ENCODE measurements at places on chromosomes 1 and 21.

- no peak for DNase-seq
Observed at GRCh38 chr1:116753312-116753711, 918 bp upstream of the CD2 start.

DNA sequence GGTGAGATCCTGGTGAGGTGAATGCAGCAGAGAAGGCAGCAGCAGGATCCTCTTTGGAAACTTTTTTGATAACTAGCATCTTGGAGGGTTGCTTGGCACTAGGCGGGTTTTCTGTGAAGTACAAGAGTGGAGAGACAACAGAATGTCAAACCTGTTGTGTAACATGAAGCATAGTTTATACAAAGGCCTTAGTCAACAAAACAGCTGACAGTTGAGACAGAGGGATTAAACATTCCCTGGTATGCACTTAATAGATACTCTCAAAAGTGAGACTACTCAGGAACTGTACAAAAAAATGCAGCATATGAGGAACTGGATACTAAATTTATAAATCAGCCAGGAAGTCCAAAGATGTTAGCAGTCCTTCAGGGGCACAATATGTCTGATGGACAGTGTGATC lies 16.4 kb upstream of the CCDC17 start:
- no peak for DNase-seq

DNA sequence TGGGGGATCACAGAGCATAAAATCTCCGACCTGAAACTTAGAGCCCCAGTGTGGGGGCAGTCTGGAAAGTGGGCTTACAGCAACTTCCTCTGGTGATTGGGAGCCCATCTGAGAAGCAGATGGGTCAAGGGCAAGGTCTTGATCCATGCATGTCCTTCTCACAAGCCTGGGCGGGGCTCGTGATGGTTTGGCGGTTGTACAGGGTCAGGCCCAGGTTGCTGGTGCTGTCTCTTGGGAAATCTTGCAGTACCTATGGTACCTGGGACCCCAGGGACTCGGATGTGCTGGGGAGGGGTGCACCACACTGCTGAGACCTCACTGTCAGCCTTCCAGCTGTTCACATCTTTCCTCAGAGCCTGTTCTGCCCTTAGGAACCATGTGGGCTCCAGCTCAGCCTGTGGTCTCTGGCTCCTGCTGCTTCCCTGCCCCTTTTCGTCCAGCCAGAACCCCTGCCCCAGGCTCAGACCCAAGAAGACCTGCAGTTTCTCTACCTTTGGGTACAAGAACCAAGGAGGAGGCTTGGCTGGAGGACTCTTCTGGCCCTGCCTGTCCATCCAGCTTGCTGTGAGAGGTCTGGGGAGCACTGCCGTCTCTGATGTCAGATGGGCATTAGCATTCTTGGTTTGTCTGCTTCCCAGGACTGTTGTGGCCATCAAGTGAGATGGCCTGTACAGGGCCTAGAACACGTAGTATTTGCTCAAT lies 24.5 kb downstream of the WNT4 start:
- no peak for DNase-seq

GRCh38 chr1:81921344-81921743 lies 120.6 kb downstream of the ADGRL2 start:
- no peak for DNase-seq

- no peak for DNase-seq
Observed at GRCh38 chr1:40393173-40393572, 19.6 kb downstream of the SMAP2 start.

GRCh38 chr21:46266946-46267345 lies 18.5 kb downstream of the MCM3AP start:
- DNase-seq = no peak

DNA sequence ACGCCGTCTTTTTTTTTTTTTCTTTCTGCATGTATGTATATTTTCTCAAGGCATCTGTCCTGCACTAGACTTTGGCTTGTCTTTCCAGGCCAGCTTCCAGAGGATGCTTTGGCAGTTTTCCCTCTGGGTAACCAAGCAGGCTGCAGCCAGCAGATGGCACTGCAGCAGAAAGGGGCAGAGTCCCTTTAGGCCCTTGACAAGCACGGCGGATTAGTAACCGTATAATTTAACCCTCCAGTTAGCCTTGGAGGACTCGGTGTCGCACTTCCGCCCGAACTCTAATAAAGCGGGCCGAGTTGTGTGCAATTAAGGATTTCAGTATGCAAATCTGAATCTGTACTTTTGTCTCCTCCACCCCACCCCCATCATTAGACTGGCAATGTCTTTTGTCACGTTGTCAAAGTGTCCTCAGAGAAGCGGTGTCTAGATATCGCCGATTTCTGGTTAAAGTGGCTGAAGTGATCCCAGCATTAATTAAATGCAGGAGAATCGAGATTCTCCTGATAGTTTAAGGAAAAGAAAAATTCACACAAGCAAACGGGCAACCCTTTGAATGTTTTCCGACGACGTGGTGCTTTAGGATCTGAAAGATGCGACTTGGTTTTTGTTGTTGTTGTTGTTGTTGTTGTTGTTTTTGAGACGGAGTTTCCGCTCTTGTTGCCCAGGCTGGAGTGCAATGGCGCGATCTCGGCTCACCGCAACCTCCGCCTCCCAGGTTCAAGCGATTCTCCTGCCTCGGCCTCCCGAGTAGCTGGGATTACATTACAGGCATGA lies 1.1 kb upstream of the TMEM167B start:
- DNase-seq = peak; percentile 91

GRCh38 chr1:40256401-40257084 lies 1.5 kb upstream of the ZMPSTE24 start:
- no peak for DNase-seq

GRCh38 chr1:245572709-245573108 lies 417.9 kb downstream of the KIF26B start:
- DNase-seq = no peak

DNA sequence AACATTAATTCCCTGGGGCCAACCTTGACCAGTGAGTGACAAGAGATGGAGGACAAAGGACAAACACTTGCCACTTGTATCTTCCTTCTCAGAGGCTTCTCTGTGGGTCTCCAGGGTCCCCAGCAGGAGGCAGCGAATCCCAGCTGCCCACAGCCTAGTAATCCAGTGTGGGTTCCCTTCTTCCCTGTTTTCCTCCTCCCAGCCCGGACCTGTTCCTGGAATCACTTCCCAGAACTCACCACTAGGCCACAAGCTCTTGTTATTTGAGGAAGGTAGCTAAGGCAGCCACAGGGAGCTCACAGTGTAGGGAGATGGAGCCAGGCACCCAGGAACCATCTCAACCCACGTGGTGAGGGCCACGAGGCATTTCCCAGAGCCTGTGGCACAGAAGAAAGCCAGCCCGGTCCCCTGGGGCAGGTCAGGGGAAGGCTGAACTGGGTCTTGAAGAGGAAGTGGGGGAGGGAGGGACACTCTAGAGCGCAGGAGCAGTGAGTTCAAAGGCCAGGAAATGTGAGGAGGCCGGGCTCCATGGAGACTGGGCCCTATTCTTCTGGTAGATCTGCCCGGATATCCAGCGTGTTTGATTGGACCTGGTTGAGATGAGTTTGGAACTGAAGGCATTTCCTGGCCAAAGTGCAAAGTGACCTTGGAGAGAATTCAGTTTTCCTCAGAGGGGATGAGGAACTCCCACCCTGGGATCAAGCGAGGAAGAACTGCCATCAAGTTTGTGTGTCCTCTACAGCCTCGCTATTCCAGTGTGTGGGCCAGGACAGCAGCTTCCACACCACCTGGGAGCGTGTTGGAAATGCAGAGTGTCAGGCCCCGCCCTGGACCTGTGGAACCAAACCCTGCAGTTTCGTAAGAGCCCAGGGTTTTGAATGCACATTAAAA lies 20.3 kb upstream of the C2CD2 start:
- no peak for DNase-seq

- no peak for DNase-seq
Observed at GRCh38 chr1:234979296-234980279, 149.0 kb downstream of the TOMM20 start.

DNA sequence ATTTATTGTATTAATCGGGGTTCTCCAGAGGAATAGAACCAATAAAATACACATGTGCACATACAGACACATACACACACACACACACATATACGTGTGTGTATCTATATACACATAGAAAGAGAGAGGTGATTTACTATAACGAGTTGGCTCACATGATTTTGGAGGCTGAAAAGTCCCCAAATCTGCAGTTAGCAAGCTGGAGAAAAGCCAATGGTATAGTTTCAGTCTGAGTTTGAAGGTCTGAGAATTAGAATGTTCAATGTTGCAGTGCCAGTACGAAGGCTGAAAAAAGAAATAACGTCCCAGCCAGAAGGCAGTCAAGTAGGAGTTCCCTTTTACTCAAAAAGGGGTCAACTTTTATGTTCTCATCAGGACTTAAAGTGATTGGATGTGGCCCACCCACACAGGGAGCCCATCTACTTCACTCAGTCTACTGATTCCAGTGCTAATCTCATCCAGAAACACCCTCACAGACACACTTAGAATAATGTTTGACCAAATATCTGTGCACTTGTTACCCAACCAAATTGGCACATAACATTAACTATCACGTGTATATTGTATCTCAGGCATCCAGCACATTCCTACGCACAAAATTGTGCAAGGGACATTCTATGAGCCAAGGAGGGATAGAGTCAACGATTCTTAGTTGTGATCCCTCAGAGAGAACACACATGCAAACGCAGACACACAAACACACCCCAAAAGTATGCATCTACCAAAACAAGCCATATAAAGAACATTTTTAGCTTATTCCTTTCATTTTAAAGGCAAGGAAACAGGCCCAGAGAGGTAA lies 195.5 kb upstream of the DUSP10 start:
- no peak for DNase-seq

DNA sequence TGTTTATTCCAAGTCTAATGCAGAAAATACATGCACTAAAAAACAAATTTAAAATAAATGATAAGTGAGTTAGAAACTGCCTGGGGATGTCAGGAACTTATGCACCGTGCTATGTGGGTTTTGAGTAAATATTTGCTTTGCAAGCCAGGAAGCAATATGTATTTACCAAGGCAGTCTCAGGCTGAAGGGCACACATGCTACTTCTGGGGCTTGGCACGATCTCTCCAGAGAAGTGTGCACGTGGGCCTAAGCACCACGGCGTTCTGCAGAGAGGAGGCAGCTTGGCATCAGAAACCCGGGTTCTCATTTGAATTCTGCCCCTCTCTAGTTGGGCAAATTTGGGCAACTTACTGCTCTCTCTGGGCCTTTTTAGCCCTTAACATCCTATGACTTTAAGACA lies 72.6 kb upstream of the ROR1 start:
- no peak for DNase-seq

DNA sequence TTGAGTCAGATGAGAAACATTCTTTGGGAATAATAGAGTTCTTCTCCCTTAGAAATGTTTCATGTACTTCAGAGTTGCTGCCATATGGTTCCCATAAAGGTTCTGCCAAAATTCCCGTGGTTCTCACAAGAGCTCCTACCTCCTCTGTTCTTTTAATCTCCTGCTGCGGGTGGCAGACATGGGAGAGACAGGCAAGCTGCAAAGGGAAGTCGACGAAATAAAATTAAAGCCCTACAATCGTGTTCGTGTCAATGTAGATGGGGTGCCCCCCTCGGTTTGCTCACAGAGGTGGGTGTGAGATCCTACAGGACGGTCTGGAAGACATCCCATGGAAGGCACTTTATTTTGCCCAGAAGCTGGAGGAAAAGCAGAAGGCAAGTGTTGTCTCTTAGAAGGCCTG lies 276.0 kb downstream of the RWDD3 start:
- peak; percentile 72 for DNase-seq

GRCh38 chr1:66290761-66291530 lies 243.0 kb upstream of the SGIP1 start:
- DNase-seq = no peak

GRCh38 chr1:12202190-12202497 lies 27.7 kb upstream of the VPS13D start:
- DNase-seq = no peak

DNA sequence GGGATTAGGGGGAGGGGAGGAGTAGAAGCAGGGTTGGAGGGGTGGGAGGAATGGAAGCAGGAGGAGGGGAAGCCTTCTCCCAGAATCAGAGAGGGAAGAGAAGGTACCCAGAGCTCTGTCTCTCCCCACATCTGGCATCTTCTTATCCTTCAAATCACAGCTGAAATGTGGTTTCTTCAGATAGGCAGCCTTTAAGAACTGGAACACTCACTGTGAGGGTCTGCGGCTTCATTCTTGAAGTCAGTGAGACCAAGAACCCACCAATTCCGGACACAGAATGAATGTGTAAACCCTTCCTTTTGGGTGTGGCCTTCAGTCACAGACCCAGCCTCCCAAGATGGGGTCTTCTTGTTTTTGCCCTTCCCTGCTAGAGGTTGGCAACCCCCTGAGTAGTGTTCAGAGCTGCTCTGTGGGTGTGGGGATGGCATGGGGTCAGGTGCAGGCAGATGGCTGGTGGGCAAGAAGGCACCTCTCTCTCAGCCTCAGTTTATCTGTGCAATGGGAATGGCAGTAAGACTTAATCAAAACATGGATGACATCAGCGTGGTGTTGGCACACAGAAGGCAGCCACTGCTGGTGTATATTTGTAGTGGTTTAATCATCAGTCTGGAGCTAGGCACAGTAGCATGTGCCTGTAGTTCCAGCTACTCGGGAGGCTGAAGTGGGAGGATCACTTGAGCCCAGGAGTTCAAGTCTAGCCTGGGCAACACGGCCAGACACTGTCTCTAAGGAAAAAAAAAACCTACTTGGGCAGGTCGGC lies 7.2 kb downstream of the FAAH start:
- DNase-seq = no peak

GRCh38 chr1:201538612-201539551 lies at the start of gene NAV1:
NAV1 (plus strand) TSS chr1:201539127; CDS start chr1:201622885, 83,758 bp downstream.
- DNase-seq = no peak

DNA sequence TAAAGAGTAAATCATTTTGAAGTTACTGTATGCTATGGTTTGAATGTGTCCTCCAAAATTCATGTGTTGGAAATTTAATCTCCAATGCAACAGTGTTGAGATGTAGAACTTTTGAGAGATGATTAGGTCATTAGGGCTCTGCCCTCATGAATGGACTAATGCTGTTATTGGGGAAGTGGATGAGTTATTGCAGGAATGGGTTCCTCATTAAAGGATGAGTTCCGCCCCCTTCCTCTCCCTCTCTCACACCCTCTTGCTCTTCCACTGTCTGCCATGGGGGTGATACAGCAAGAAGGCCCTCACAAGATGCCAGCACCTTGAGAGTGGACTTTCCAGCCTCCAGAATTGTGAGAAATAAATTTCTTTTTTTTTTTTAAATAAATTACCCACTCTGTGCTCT lies 97.6 kb downstream of the ATP1A1 start:
- no peak for DNase-seq

GRCh38 chr1:41913014-41913413 lies 5.7 kb downstream of the HIVEP3 start:
- no peak for DNase-seq

DNA sequence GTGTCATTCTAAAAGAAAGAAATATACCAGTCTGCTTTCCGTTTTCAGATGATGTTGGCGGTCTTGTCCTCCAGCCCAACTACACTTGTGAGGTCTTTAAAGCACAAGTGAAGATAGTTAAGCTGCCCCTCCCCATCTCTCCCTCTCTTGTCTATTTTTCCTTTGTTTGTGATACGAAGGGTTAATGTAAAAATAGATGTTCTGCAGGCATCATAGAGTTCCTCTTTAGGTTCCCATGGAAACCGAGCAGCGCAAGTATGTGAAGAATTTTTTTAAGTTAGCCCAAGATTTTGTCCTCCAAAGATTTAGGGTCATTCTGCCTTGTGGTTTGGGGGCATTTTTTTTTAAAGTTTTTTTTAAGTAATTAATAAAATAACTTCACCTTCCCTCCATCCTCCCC lies 232.4 kb upstream of the AJAP1 start:
- DNase-seq = no peak

All from NCI-H1694 (cell line).